ENCODE measurements at places on chromosomes 7 and 10. TPM values are rescaled to one million over a fixed set of nuclear protein-coding genes. Genes with fewer than 3 reads are reported as not detected.

SPDYE2B gene
- total RNA-seq: not detected

SOSTDC1 gene
- not detected for total RNA-seq

SLC26A5 gene
- 0.47 TPM for total RNA-seq

NODAL gene
- total RNA-seq: not detected

VSTM2A gene
- not detected for total RNA-seq

BZW2 gene
- 59.4 TPM for total RNA-seq

HHEX gene
- 9.8 TPM for total RNA-seq

MALRD1 gene
- 0.93 TPM for total RNA-seq

TMEM184A gene
- 0.32 TPM for total RNA-seq

GPR85 gene
- total RNA-seq: 1.0 TPM

ATOH7 gene
- total RNA-seq: not detected

MYL10 gene
- not detected for total RNA-seq

ZNF438 gene
- total RNA-seq: 10.5 TPM

STK17A gene
- 12.9 TPM for total RNA-seq

ENO4 gene
- not detected for total RNA-seq
